ENCODE measurements at places on chromosomes 4 and X.
A peak's percentile ranks its signal among the peaks of the same experiment; 100 is the strongest.

- no peaks in the 10 kb centered on the region for H3K27me3 ChIP-seq
- no peak overlapping the region for H3K4me3 ChIP-seq
- no peaks in the 10 kb centered on the region for H3K36me3 ChIP-seq
- no peak overlapping the region for H3K27ac ChIP-seq
- peak; percentile 28 for DNase-seq
Observed at GRCh38 chrX:69195192-69195591, 29.9 kb upstream of the PJA1 start.

DNA sequence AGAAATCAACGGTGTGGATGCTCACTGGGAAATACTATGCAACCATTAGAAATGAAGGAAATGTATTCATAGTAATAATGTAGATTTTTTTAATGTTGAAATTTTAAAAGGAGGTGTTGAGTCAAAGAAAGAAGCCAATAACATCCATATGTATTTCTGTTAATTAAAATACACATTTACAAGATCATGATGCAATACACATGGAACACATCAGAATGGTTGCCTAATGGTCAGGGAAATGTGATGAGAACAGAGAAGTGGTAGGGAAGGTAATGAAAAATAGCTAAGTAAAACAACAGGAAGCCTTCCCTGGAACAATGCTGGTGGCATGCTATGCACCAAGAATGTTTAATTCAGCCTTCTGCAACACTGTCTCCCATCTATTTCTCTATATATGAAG, 18.2 kb downstream of the AREG start:
- H3K4me1 ChIP-seq, result no peaks in the 10 kb centered on the region
- H3K27me3 ChIP-seq, result no peaks in the 10 kb centered on the region
- no peak overlapping the region for H3K4me3 ChIP-seq
- DNase-seq, result no peak
- H3K27ac ChIP-seq, result no peak overlapping the region
- H3K36me3 ChIP-seq, result no peaks in the 10 kb centered on the region

DNA sequence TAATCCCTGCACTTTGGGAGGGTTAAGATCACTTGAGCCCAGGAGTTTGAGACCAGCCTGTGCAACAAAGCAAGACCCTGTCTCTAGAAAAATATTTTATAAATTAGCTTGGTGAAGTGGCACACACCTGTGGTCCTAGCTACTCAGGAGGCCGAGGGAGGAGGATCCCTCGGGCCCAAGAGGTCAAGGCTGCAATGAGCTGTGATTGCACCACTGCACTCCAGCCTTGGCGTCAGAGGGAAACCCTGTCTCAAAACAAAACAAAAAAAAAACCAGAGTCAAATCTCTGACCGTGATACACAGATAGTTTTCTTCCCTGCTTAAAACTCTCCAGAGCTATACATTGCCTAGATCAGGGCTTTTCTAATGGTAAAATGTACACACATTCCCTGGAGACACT, 53.5 kb downstream of the CHST7 start:
- H3K4me1 ChIP-seq, result 0 out of 2 replicates have a peak, but pooled peaks cover 5% of the 10 kb centered on the region
- H3K27ac ChIP-seq, result no peak overlapping the region
- no peaks in the 10 kb centered on the region for H3K27me3 ChIP-seq
- DNase-seq, result no peak
- H3K4me3 ChIP-seq, result no peak overlapping the region

- no peak overlapping the region for H3K4me3 ChIP-seq
- no peak overlapping the region for H3K27ac ChIP-seq
- H3K27me3 ChIP-seq, result no peaks in the 10 kb centered on the region
Observed at GRCh38 chrX:148874636-148875246, 374.3 kb downstream of the AFF2 start.

GRCh38 chrX:66676990-66677389, 38.1 kb upstream of the EDA2R start:
- DNase-seq, result no peak
- H3K4me3 ChIP-seq, result no peak overlapping the region
- no peaks in the 10 kb centered on the region for H3K27me3 ChIP-seq
- no peaks in the 10 kb centered on the region for H3K4me1 ChIP-seq

- H3K27me3 ChIP-seq, result no peaks in the 10 kb centered on the region
- no peaks in the 10 kb centered on the region for H3K36me3 ChIP-seq
- no peak overlapping the region for H3K4me3 ChIP-seq
- DNase-seq, result no peak
- no peaks in the 10 kb centered on the region for H3K4me1 ChIP-seq
- no peak overlapping the region for H3K27ac ChIP-seq
Observed at GRCh38 chrX:38102875-38103274, 96.5 kb downstream of the SYTL5 start.

- DNase-seq, result peak; percentile 60
- peaks cover 9% of the 10 kb centered on the region for H3K4me1 ChIP-seq
- no peaks in the 10 kb centered on the region for H3K36me3 ChIP-seq
- no peaks in the 10 kb centered on the region for H3K27me3 ChIP-seq
- H3K4me3 ChIP-seq, result no peak overlapping the region
Observed at GRCh38 chr4:117783716-117784115, 250.6 kb upstream of the NDST3 start.

DNA sequence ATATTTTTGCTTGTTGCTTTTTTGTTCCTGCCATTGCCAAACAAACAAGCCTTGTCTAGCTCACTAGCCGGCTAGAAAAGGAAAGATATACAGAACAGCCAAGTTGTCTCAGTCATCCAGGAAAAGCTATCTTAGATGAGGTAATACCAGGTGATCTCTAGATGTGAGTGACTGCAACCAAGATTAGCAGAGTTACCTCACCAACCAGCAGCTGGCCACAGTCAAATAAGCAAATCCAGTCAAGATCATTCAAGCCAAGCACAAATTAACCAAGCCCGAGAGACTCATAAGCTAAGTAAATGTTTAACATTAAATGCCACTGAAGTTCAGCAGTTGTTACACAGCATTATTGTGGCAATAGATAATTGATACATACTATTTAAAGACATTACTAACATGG, 108.6 kb downstream of the CENPC start:
- no peak overlapping the region for H3K27ac ChIP-seq
- H3K27me3 ChIP-seq, result no peaks in the 10 kb centered on the region
- 0 out of 2 replicates have a peak, but pooled peaks cover 2% of the 10 kb centered on the region for H3K36me3 ChIP-seq
- H3K4me3 ChIP-seq, result no peak overlapping the region
- no peak for DNase-seq
- H3K4me1 ChIP-seq, result peaks cover 5% of the 10 kb centered on the region

- DNase-seq, result no peak
- H3K27me3 ChIP-seq, result no peaks in the 10 kb centered on the region
- no peaks in the 10 kb centered on the region for H3K4me1 ChIP-seq
Observed at GRCh38 chrX:101668143-101668542, 8.5 kb upstream of the ARMCX2 start.

DNA sequence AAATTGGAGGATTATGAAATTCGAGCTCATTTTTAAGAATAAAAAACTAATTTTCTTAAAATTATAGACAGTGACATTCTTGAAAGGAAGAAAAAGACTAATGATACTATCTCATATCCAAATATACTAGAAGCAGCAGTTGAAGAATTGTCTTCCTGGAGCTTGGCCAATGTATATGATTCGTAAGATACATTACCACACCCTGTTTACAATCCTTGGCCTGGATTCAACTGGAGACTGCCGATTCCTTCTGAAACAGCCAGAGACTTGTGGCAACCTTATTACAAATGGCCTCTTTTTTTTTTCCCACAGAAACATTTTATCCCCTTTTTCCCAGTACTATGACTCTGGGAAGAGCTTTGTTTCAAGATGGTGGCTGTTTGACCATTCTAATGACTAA, 571.2 kb upstream of the FAT1 start:
- H3K36me3 ChIP-seq, result no peaks in the 10 kb centered on the region
- no peak overlapping the region for H3K27ac ChIP-seq
- no peak overlapping the region for H3K4me3 ChIP-seq
- H3K27me3 ChIP-seq, result no peaks in the 10 kb centered on the region
- H3K4me1 ChIP-seq, result no peaks in the 10 kb centered on the region

- no peak overlapping the region for H3K4me3 ChIP-seq
- no peaks in the 10 kb centered on the region for H3K4me1 ChIP-seq
- no peaks in the 10 kb centered on the region for H3K27me3 ChIP-seq
- no peaks in the 10 kb centered on the region for H3K36me3 ChIP-seq
- no peak for DNase-seq
Observed at GRCh38 chr4:41559940-41560516, 22.1 kb downstream of the LIMCH1 start.

DNA sequence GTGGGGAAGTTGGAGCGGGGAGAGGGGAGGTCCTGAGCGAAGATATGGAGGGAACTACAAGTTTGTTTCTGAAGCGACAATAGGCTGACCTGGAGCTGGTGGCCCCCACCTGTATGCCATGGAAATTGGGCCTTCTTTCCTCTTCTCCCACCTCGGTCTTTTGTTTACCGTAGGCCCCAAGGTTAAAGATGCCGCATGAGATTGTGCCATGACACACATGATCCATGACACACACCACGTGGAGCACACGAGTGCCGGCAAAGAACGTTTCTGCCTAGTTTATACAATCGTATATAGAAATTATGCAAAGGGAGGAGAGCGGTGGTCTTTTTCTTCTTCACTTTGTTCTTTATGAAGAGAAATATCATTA, 408 bp downstream of the TMEM33 start:
- no peaks in the 10 kb centered on the region for H3K27me3 ChIP-seq
- H3K36me3 ChIP-seq, result peaks cover 19% of the 10 kb centered on the region
- 0 out of 2 replicates have a peak, but pooled peaks cover 4% of the 10 kb centered on the region for H3K4me1 ChIP-seq
- peak overlapping the region; percentile 81 for H3K4me3 ChIP-seq

GRCh38 chr4:65658117-65658516, 12.2 kb downstream of the EPHA5 start:
- no peak for DNase-seq
- H3K4me1 ChIP-seq, result peaks cover 11% of the 10 kb centered on the region
- no peak overlapping the region for H3K27ac ChIP-seq
- H3K36me3 ChIP-seq, result no peaks in the 10 kb centered on the region

GRCh38 chr4:6071959-6072720, 53.9 kb upstream of the C4orf50 start:
- H3K4me1 ChIP-seq, result no peaks in the 10 kb centered on the region
- no peaks in the 10 kb centered on the region for H3K36me3 ChIP-seq
- no peak overlapping the region for H3K4me3 ChIP-seq
- peaks cover 28% of the 10 kb centered on the region for H3K27me3 ChIP-seq

GRCh38 chr4:36081185-36081584, 163.1 kb downstream of the ARAP2 start:
- H3K27ac ChIP-seq, result no peak overlapping the region
- no peaks in the 10 kb centered on the region for H3K36me3 ChIP-seq
- H3K27me3 ChIP-seq, result no peaks in the 10 kb centered on the region

- no peak overlapping the region for H3K4me3 ChIP-seq
- H3K36me3 ChIP-seq, result no peaks in the 10 kb centered on the region
Observed at GRCh38 chr4:113636877-113637276, 124.7 kb downstream of the CAMK2D start.

GRCh38 chr4:138891631-138892031, 124.0 kb upstream of the NOCT start:
- H3K27ac ChIP-seq, result no peak overlapping the region
- H3K4me1 ChIP-seq, result 0 out of 2 replicates have a peak, but pooled peaks cover 2% of the 10 kb centered on the region
- no peaks in the 10 kb centered on the region for H3K27me3 ChIP-seq
- H3K4me3 ChIP-seq, result no peak overlapping the region
- no peaks in the 10 kb centered on the region for H3K36me3 ChIP-seq

GRCh38 chr4:128604840-128605239, 204.7 kb upstream of the JADE1 start:
- no peak for DNase-seq
- H3K4me3 ChIP-seq, result no peak overlapping the region
- no peak overlapping the region for H3K27ac ChIP-seq
- H3K36me3 ChIP-seq, result no peaks in the 10 kb centered on the region
- H3K27me3 ChIP-seq, result no peaks in the 10 kb centered on the region

GRCh38 chr4:56129431-56129861, 180.7 kb downstream of the CEP135 start:
- peaks cover 12% of the 10 kb centered on the region for H3K4me1 ChIP-seq
- no peak for DNase-seq
- H3K36me3 ChIP-seq, result no peaks in the 10 kb centered on the region
- no peaks in the 10 kb centered on the region for H3K27me3 ChIP-seq
- H3K27ac ChIP-seq, result no peak overlapping the region

GRCh38 chr4:125702406-125702805, 387.7 kb downstream of the FAT4 start:
- H3K27me3 ChIP-seq, result no peaks in the 10 kb centered on the region
- no peak overlapping the region for H3K4me3 ChIP-seq
- H3K4me1 ChIP-seq, result peaks cover 3% of the 10 kb centered on the region

- H3K36me3 ChIP-seq, result peaks cover 37% of the 10 kb centered on the region
- no peaks in the 10 kb centered on the region for H3K4me1 ChIP-seq
- H3K4me3 ChIP-seq, result peak overlapping the region; percentile 85
- DNase-seq, result peak; percentile 40
- H3K27ac ChIP-seq, result peak overlapping the region; percentile 96
Observed at GRCh38 chr4:183445097-183445428, 627 bp downstream of the CDKN2AIP start.

- no peaks in the 10 kb centered on the region for H3K27me3 ChIP-seq
- no peak overlapping the region for H3K27ac ChIP-seq
- H3K36me3 ChIP-seq, result no peaks in the 10 kb centered on the region
- H3K4me3 ChIP-seq, result no peak overlapping the region
Observed at GRCh38 chr4:186846426-186846825, 122.8 kb upstream of the FAT1 start.

DNA sequence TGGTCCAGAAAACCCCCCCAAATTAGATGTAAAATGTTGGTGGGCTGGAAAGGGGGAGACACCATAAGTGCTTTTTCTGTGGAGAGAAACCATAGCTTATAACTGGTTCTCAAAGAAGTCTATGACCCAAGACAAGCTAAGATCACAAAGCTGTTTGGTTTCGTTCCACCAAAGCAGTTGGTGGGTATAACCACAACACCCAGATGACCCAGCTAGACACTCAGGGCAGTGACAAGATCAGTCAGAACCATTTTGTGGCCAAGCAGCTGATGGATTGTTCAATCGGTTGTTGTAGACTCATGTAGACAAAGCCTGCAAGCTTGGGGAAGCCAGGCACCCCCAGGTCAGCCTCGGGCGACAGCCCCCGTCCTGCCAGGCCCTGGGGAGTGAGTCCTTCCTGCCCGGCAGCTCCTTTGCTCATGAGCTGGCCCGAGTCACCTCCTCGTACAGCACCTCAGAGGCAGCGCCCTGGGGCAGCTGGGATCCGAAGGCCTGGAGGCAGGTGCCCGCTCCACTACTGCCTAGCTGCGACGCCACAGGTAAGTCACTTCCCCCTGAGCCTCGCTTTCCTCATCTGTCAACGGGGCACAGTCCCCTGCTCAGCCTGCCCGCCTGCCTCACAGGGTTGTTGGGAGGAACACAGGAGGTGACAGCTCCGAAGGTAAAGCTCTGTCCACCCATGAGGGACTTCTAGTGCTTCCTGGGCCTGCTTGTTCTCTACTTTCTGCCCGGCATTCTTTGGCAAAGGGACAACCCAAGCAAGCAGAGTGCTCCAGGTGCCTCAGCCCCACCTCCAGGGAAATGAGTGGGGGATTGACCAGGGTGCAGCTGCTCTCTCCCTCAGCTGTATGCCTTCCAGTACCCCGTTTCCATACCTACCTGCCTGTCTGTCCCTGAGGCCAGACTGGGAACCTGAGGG, 65.2 kb upstream of the MTM1 start:
- no peaks in the 10 kb centered on the region for H3K27me3 ChIP-seq
- no peak overlapping the region for H3K27ac ChIP-seq
- H3K4me3 ChIP-seq, result no peak overlapping the region
- no peaks in the 10 kb centered on the region for H3K36me3 ChIP-seq
- DNase-seq, result no peak
- no peaks in the 10 kb centered on the region for H3K4me1 ChIP-seq

GRCh38 chrX:154749856-154750255, 1.0 kb downstream of the GAB3 start:
- H3K36me3 ChIP-seq, result no peaks in the 10 kb centered on the region
- no peak overlapping the region for H3K4me3 ChIP-seq
- no peak overlapping the region for H3K27ac ChIP-seq
- H3K4me1 ChIP-seq, result no peaks in the 10 kb centered on the region
- H3K27me3 ChIP-seq, result no peaks in the 10 kb centered on the region

Data from SJCRH30 (cell line).